ENCODE measurements at places on chromosomes 6 and 20. TPM values are rescaled to one million over a fixed set of nuclear protein-coding genes. Genes with fewer than 3 reads are reported as not detected.

Gene COL12A1
- 102 TPM for total RNA-seq

Gene UNC5CL
- 0.32 TPM for total RNA-seq

DNA sequence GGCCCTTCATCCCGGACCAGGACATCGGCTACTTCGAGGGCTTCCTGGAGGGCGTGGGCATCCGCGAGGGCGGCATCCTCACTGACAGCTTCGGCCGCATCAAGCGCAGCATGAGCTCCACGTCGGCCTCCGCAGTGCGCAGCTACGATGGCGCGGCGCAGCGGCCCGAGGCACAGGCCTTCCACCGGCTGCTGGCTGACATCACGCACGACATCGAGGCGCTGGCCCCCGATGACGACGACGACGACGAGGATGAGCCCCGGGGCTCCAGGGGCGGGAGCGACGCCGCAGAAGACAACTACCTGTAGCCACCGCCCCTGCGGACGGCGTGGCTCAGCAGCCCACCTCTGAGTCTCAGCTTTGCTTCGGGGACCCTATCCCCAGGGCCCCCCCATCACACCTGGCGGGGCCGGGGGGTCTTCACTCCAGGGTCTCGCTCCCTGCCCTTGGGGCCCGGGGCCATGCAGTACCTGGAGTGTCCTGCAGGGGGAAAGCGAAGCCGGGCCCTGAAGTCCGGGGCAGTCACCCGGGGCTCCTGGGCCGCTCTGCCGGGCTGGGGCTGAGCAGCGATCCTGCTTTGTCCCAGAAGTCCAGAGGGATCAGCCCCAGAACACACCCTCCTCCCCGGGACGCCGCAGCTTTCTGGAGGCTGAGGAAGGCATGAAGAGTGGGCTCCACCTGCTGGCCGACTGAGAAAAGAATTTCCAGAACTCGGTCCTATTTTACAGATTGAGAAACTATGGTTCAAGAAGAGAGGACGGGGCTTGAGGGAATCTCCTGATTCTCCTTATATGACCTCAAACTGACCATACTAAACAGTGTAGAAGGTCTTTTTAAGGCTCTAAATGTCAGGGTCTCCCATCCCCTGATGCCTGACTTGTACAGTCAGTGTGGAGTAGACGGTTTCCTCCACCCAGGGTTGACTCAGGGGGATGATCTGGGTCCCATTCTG lies 20.8 kb upstream of the HCK start:
- peaks cover 3% of the 10 kb centered on the region for H3K27me3 ChIP-seq
- peak; percentile 67 for DNase-seq
- H3K4me3 ChIP-seq = no peak overlapping the region
- H3K4me1 ChIP-seq = no peaks in the 10 kb centered on the region
- H3K27ac ChIP-seq = no peak overlapping the region
- no peaks in the 10 kb centered on the region for H3K36me3 ChIP-seq

DNA sequence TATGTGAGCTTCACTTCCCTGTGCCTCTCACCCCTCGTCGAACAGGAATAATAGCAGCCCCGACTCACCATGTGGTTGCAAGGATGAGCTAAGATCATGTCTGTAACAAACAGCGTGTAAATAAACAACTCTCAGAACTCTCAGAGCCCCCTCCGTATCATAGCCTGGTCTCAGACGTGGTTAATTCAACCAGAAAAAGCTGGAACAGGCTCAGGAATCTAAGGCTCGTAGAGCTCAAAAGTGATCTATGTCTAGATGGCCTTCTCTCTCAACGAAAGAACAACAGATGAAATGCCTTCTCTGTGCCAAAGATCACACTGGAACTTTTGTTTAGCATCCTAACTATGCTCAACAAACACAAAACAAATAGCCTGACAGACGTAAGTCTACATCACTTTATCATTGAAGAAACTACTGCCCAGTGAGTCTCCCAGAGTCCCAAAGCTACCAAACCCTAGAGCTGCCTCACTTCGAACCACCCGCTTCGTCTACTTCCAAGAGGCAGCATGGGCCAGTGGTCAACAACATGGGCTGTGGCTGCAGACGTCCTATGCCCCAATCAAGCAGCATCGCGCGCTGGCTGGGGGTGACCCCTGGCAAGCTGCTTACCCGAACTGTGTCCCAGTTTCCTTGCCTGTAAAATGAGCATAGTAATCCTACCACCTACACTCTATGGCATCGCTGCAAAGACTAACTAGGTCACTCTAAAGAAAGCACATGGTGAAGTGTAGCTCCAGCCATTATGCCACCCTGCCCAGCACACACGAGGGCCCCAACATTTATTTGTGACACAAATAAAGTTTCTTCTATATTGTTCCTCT lies 35.1 kb downstream of the NFATC2 start:
- no peaks in the 10 kb centered on the region for H3K27me3 ChIP-seq
- H3K36me3 ChIP-seq = peaks cover 4% of the 10 kb centered on the region
- no peak overlapping the region for H3K4me3 ChIP-seq
- H3K4me1 ChIP-seq = no peaks in the 10 kb centered on the region
- no peak overlapping the region for H3K27ac ChIP-seq

- H3K27me3 ChIP-seq = no peaks in the 10 kb centered on the region
- H3K27ac ChIP-seq = no peak overlapping the region
- no peak for DNase-seq
- no peaks in the 10 kb centered on the region for H3K36me3 ChIP-seq
- peaks cover 8% of the 10 kb centered on the region for H3K4me1 ChIP-seq
These were observed 155.3 kb upstream of the ZNF217 start for GRCh38 chr20:53748821-53749421.

GRCh38 chr6:3977875-3978711 lies 100.8 kb downstream of the FAM217A start:
- H3K27ac ChIP-seq = no peak overlapping the region
- H3K36me3 ChIP-seq = no peaks in the 10 kb centered on the region
- peaks cover 6% of the 10 kb centered on the region for H3K4me1 ChIP-seq
- no peaks in the 10 kb centered on the region for H3K27me3 ChIP-seq
- H3K4me3 ChIP-seq = no peak overlapping the region

GRCh38 chr20:49505518-49505917 lies 23.1 kb upstream of the KCNB1 start:
- DNase-seq = peak; percentile 47
- peaks cover 4% of the 10 kb centered on the region for H3K27me3 ChIP-seq
- H3K27ac ChIP-seq = no peak overlapping the region
- H3K4me3 ChIP-seq = no peak overlapping the region
- no peaks in the 10 kb centered on the region for H3K4me1 ChIP-seq

GRCh38 chr6:18477301-18477941 lies 90.3 kb downstream of the RNF144B start:
- peak overlapping the region; percentile 30 for H3K27ac ChIP-seq
- peak; percentile 79 for DNase-seq
- H3K27me3 ChIP-seq = no peaks in the 10 kb centered on the region
- H3K4me1 ChIP-seq = peaks cover 20% of the 10 kb centered on the region

- no peaks in the 10 kb centered on the region for H3K4me1 ChIP-seq
- H3K27ac ChIP-seq = no peak overlapping the region
- H3K4me3 ChIP-seq = no peak overlapping the region
- H3K36me3 ChIP-seq = peaks cover 14% of the 10 kb centered on the region
- no peak for DNase-seq
These were observed 75.8 kb downstream of the PREP start for GRCh38 chr6:105326833-105327770.

DNA sequence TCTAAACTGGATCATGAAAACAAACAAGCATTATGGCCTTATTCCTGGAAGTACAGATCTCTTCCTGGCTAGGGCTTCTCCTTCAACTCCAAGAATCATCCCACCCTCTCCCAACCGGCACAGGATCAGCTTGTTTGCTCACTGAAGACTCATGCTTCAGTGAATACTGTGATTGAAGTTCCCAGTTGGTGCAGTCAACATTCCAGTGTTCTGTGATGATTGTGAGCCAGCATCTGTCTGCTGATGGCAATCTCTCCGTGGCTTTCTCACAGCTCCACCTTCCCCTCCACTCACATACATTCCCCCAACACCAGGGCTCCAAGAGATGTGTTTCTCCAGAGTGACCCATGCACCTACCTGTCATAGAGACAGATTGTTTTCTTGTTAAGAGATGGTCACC lies 421.3 kb upstream of the BTBD3 start:
- H3K27ac ChIP-seq = no peak overlapping the region
- H3K27me3 ChIP-seq = no peaks in the 10 kb centered on the region
- no peaks in the 10 kb centered on the region for H3K36me3 ChIP-seq
- no peak for DNase-seq
- H3K4me3 ChIP-seq = no peak overlapping the region
- no peaks in the 10 kb centered on the region for H3K4me1 ChIP-seq

DNA sequence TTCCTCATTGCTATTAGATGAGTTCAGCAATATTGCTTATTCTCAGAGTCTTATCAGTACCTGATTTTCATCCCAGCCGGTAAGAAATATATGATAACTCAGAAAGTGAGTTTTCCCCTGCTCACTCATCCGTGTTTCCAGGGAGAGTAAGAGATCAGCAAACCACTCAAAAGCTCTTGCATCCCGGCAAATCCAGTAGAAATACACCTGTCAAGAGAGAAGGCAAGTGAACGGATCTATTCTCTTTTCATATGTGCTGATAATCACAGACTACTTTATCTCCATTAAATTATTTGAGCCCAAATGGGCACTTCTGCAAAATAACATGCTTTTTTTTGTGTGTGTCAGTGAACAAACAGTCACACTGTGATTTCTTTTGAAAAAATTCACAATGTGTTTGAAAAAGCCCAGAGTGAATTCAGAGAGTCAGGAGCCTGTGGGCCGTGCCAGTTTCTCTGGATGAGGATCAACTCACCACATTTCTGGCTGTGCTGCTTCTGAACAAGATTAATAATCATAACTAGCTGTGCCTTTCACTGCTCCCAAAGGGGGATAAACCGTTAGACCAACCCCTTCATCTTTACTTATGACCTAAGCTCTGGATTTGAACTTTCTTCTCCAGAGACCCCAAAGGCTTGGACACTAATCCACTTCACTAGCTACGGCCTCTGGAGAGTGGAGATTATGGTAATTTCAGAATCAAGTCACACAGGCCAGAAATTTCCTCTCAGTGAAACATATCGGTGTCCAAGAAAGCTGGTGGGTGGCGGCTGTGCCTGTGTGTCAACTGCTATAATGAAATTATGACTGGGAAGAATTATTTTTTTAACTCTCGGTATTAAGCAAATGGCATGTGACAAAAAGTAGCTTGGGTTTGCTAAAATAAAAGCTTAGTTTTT lies 44.2 kb downstream of the NOX3 start:
- H3K4me3 ChIP-seq = no peak overlapping the region
- DNase-seq = no peak
- H3K27me3 ChIP-seq = no peaks in the 10 kb centered on the region
- no peaks in the 10 kb centered on the region for H3K4me1 ChIP-seq
- H3K27ac ChIP-seq = no peak overlapping the region

GRCh38 chr6:143745166-143746133 lies 67.7 kb downstream of the PHACTR2 start:
- H3K4me3 ChIP-seq = no peak overlapping the region
- no peaks in the 10 kb centered on the region for H3K36me3 ChIP-seq
- H3K4me1 ChIP-seq = peaks cover 3% of the 10 kb centered on the region
- no peaks in the 10 kb centered on the region for H3K27me3 ChIP-seq
- DNase-seq = peak; percentile 57

DNA sequence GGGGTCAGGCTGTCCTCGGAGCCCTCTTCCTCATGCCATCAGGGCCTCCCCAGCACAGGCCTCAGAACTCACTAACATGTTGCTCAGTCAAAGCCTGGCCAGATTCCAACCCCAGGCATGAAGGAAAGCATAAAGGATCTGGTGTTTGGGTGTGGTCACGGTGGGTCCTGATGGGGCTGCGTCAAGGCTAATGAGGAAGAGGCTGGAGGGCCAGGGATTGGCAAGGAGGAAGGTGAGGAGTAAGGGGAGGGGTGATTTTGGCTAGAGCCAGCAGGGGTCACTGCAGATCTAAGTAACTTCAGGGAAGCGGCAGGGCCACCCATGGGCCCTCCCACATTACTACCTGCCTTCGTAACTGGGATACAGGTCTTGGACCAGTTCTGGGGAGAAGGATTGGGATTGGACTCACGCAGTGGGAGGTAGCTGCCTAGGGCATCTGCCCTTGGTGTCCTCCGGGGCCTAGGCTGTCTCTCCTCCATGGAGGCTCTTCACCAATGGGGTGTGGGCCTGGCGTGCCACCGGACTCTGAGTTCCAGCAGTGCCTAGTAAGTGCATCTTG lies 36.2 kb upstream of the MRPS18A start:
- no peaks in the 10 kb centered on the region for H3K27me3 ChIP-seq
- no peak overlapping the region for H3K4me3 ChIP-seq
- no peaks in the 10 kb centered on the region for H3K36me3 ChIP-seq
- H3K4me1 ChIP-seq = no peaks in the 10 kb centered on the region

GRCh38 chr6:53898026-53898795 lies 103.4 kb downstream of the LRRC1 start:
- no peak overlapping the region for H3K27ac ChIP-seq
- peak; percentile 45 for DNase-seq
- H3K27me3 ChIP-seq = no peaks in the 10 kb centered on the region
- no peak overlapping the region for H3K4me3 ChIP-seq

DNA sequence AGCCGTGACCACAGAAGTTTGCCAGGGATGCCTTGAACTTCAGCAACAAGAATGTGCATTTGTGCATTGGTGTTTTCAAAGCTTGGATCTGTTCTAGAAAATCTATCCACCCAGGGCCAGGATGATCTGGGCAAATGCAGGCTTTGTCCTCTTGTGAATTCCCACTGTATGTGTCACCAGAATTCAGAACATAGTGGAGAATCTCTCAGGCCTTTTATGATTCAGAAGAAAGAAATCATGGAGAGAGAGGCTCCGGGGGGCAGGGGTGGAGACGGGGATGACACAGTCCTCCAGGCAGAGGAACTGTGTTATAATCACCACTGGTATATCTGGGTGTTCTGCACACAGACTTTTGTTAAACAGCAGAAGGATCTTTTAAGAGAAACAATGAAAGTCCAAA lies 304.1 kb downstream of the CDH4 start:
- DNase-seq = no peak
- no peaks in the 10 kb centered on the region for H3K27me3 ChIP-seq
- H3K36me3 ChIP-seq = no peaks in the 10 kb centered on the region
- H3K4me3 ChIP-seq = no peak overlapping the region
- no peak overlapping the region for H3K27ac ChIP-seq
- H3K4me1 ChIP-seq = no peaks in the 10 kb centered on the region

DNA sequence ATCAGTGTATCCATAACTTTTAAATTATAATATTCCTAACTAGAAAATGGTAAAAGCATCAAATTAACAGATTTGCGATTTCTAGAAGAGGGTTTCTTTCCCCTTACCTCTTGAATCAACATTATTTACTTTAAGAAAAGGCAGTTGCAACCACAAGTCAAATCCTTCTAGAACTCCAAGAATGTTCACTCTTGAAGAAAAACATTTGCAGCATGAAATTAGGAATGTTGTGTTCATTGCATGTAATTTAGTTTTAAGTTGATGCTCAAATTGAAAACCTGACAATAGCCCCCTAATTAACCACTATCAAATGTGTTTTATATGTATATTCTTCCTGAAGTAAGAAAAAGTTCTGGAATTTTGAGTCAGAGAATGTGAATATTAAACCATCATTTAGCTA lies 2.3 kb upstream of the REV3L start:
- peaks cover 23% of the 10 kb centered on the region for H3K4me1 ChIP-seq
- no peak for DNase-seq
- H3K27me3 ChIP-seq = no peaks in the 10 kb centered on the region

DNA sequence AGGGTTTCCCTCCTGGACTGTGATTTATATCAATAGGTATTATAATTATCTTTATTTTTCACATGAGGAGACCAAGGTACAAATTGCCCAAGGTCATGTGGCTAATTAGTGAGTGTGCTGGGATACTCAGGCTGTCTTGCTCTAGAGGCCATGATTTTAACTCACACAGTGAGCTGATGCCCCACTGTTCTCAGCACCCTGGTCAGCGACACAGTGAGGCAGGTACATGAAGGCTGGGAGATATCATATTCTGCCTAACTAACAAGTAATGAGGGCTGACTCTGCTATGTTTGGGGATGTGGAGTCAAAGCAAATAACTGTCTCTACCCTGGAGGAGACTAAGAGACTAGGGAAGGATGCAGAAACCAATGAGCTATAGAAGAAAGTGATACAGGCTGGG lies 501.1 kb downstream of the PTPRT start:
- no peak for DNase-seq
- no peak overlapping the region for H3K4me3 ChIP-seq
- H3K27me3 ChIP-seq = no peaks in the 10 kb centered on the region
- no peaks in the 10 kb centered on the region for H3K4me1 ChIP-seq

Measured in endothelial cell of umbilical vein (primary cell).